ENCODE measurements at places on chromosomes 7 and 10.

DNA sequence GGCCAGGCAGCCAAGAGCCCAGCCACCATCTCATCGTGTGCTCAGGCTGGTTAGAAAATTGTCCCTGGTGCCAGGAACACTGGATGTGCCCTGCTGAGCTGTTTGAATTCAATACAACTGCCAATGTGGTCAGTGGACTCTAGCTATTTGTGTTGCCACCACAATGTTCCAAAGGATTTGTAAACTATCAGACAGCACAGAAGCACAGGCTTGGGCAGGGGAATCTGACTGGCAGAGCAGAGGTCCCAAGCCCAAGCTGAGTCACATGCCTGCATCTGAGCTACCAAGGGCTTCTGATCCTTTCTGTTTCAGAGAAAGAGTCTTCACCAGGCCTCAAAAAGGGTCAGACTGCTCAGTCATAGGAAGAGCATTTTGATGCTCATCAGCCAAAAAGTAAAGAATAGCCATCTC, 232.1 kb upstream of the SEMA3C start:
- no peak for DNase-seq

- no peak for DNase-seq
These were observed 70.1 kb downstream of the RNF216 start for GRCh38 chr7:5711409-5711808.

DNA sequence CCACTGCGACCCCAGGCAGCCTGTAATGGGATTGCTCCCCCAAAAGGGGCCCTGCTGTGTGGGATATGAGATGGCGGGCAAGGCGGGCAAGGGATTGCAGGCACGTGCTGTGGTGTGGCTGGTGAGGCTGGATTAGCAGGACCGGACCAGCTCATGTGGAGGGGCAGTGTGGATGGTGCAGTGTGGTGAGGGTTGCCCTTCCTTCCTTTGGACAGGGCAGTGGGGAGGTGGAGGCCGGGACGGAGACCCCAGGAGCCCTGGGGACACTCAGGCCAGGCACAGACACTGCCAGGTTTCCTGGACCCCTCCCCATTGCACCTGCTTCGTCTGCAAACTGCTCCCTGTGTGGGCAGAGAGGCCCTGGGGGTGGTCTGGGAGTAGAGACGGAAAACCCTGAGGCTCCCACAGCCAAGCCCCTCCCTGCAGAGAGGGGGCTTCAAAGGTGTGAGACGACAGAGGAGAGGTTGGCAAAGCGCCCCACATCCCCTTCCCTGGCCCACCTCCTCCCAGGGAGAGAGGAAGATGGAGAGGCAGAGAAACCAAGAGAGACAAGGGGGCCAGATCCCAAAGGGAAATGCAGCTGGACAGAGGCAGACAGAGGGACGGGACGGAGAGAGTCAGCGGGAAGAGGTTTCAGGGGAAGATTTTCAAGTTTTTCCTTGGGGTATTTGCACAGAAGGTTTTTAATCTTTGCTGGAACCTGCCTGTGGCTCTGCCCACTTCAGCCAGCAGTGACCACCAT, 89.2 kb downstream of the MICALL2 start:
- no peak for DNase-seq

GRCh38 chr10:117442944-117443685, 67.9 kb upstream of the PDZD8 start:
- peak; percentile 34 for DNase-seq

DNA sequence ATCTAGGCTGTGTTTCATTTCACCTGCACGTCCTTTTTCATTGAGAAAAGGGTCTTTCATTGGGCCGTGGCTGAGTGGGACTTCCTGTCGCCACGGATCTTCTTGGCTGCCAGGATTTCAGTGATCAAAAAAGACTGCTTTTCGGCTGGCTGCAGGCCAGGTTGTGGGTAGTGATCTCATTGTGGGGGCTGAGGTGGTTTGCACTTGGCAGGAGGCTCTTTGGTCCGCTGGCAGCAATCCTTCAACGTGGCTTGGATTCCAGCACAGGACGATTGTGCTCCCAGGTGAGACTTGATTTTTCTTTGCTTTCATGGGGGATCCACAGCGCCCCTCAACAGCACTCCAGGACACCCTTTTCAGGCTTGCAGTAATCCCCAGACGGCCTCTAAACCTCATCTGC, 29.0 kb upstream of the ZNF273 start:
- peak; percentile 59 for DNase-seq

DNA sequence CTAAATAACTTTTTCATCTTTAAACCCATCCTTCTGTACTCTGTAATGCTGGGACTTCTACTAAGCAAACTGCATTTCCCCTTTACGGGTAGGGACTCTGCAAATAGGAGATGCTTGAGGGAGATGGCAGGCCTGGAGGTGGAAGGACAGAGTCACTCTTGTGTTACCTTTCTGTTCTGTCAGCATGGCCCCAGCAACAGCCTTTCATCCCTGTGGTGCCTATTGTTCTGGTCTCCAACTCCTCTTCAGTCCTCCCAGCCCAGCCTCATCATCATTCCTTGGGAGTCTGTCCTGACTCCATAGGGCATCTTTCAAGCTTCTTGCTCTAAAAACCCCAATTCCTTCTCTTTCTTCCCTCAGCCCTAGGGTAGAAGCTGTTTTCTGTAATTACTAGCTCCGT, 230.0 kb downstream of the SNX13 start:
- no peak for DNase-seq

GRCh38 chr7:143145-143751, 49.1 kb upstream of the FAM20C start:
- no peak for DNase-seq

DNA sequence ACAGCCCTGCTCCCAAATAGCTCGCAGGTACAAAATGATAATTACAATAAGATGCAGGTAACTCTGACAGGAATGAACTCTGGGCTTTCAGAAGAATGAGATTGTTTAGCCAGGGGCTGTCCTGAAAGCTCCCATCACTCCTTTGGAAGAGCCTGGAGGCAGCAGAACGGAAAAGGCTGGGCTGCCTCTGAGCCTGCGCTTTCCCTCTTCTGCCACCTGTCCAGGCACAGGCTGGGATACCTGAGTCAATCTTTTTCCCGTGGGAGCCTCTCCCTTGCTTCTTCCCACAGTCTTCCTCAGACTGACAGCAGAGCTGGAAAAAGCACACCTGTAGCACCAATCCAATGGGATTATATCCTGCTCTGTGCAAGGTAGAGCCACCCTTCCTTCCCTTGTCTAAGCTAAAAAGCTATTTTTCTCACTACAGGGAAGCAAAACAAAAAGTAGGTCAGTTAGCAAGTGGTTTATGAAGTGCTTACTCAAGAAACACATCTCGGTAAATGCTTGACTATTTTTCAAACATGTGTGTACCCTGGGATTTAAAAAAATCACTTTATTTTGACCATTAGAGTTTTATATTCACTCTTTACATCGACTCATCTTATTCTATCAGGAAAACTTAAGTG, 12.3 kb upstream of the CUL1 start:
- no peak for DNase-seq

DNA sequence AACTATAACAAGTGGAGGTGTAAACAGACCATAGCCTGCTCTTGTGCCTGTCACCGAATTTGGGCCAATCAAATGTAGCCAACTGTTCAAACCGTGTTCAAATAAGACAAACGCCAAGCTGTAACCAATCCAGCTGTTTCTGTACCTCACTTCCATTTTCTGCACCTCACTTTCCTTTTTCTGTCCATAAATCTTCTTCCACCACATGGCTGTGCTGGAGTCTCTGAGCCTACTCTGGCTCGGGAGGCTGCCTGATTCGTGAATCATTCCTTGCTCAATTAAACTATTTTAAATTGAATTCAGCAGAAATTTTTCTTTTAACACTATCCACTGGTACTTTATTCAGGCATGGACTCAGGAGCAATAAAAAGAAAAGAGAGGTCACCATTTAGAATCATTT, 29.9 kb upstream of the COL1A2 start:
- DNase-seq = no peak

GRCh38 chr7:94298943-94299342, 95.8 kb upstream of the COL1A2 start:
- DNase-seq = no peak

GRCh38 chr10:106268000-106268399, 896.5 kb downstream of the SORCS1 start:
- DNase-seq = no peak

Data from DND-41 (cell line).